ENCODE measurements at places on chromosomes 5 and 9.

DNA sequence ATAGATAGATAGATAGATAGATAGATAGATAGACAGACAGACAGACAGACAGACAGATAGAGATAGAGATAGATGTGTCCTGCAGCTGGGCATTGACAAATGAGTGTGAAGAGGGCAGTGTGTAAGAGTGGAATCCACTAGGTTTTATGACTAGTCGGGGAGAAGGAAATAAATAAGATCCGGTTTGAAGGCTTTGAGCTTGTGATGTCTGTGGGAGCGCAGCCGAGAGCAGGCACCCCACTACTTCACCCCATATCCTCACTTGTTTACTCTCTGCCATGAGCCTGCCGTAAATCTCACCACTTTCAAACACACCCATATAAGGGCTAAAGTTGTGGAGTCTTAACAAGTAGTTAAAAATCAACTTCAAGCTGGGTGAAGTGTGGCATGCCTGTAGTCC is 1.4 kb upstream of the SUSD1 start:
- DNase-seq: peak; percentile 30

DNA sequence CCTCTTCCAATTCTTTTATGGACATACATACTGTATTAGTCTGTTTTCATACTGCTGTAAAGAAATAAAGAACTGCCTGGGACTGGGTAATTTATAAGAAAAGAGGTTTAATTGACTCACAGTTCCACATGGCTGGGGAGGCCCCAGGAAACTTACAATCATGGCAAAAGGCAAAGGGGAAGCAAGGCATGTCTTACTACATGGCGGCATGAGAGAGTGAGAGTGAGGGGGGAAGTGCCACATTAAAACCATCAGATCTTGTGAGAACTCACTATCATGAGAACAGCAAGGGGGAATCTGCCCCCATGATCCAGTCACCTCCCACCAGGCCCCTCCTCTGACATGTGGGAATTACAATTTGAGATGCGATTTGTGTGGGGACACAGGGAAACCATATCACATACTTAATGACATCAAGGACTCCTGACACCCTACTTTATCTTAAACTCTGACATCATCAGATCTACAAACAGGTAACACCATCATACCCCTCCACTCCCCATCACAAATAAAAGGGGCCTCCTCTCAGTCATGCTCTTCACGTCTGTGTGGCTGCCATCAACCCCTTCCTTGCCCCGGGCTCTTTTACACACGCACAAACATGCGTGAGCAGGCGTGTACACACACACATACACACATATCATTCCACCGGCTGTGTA is 9.7 kb downstream of the ANKRD33B start:
- DNase-seq: no peak

- no peak for DNase-seq
Measured at GRCh38 chr5:92017776-92018175, 634.7 kb upstream of the ARRDC3 start.

- DNase-seq: no peak
Measured at GRCh38 chr5:143244990-143245389, 158.5 kb downstream of the NR3C1 start.
